Calu3 (cell line): ENCODE measurements at places on chromosomes 13 and 19. TPM values are rescaled to one million over a fixed set of nuclear protein-coding genes. Genes with fewer than 3 reads are reported as not detected.

Gene ZNF98
- not detected in 2 replicates for total RNA-seq

Gene TRPM4
- 70.0 and 79.9 TPM in 2 replicates for total RNA-seq

Gene CNFN
- total RNA-seq, result 1.6 TPM in 2 replicates

Gene ZNF254
- 14.5 and 17.3 TPM in 2 replicates for total RNA-seq

Gene GFY
- total RNA-seq, result not detected in 2 replicates

Gene SWSAP1
- 1.7 and 2.0 TPM in 2 replicates for total RNA-seq

Gene KLK8
- 0.71 and 0.91 TPM in 2 replicates for total RNA-seq

Gene KISS1R
- total RNA-seq, result not detected in 2 replicates

Gene C19orf67
- total RNA-seq, result not detected in 2 replicates

DNA sequence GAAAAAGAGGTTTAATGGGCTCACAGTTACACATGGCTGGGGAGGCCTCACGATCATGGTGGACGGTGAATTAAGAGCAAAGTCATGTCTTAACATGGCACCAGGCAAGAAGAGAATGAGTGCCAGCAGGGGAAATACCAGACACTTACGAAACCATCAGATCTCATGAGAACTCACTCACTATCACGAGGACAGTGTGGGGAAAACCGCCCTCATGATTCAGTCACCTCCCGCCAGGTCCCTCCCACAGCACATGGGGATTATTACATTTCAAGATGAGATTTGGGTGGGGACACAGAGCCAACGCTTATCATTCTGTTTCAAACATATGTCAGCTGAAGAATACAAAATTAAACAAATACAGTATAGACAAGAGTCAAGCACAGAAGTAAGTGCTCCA is 165.1 kb downstream of the PCCA start:
- no peaks in the 10 kb centered on the region for H3K4me1 ChIP-seq
- H3K27me3 ChIP-seq, result no peaks in the 10 kb centered on the region
- H3K4me3 ChIP-seq, result no peak overlapping the region
- no peak overlapping the region for H3K27ac ChIP-seq

DNA sequence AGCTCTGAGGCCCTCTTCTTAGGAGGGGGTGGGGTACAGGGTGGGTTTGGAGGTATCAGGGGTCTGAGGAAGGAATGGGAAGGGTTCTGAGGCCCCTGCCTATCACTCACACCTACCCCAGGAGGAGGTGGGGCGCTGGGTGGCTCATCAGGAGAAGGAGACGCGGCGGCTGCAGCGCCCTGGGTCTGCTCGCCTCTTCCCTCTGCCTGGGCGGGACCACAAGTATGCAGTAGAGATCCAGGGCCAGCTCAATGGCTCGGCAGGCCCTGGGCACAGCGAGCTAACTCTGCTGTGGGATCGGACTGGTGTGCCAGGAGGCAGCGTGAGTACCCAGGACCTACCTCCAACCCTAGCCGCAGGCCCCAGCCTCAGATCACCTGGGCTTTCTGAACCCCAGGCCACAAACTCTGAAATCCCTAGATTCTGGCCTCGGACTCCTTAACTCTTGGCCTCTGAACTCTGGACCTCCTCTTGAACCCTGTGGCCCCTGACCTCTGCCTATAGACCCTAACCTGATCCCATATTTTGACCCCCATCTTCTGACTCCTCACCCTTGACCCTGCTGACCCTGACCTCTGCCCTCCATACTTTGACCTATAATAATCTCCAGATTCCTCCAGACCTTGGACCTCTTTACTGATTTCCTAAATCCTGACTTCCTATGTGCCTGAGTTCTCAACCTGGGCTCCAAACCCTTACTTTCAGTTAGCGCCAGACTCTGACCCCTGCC is 24.1 kb downstream of the MEGF8 start:
- no peak overlapping the region for H3K27ac ChIP-seq
- no peaks in the 10 kb centered on the region for H3K36me3 ChIP-seq
- H3K27me3 ChIP-seq, result no peaks in the 10 kb centered on the region
- no peaks in the 10 kb centered on the region for H3K4me1 ChIP-seq

DNA sequence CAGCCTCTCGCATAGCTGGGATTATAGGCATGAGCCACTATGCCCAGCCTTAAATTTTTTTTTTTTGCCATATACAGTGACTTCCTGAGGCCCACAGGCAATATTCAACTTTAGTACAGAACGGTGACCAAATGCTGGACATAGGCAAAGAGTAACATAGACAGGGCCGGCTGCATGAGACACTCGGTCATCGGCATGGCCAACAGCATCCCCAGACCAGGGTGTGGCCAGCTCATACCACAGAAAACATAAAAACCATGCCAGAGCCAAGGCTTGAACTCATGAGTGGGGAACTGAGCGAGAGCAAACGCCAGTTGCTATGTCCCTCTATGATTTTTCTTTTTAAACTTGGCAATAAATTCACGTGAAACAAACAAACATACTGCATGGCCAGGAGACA is 17.0 kb downstream of the KANK2 start:
- peaks cover 9% of the 10 kb centered on the region for H3K36me3 ChIP-seq
- no peaks in the 10 kb centered on the region for H3K27me3 ChIP-seq
- H3K4me3 ChIP-seq, result no peak overlapping the region
- H3K27ac ChIP-seq, result no peak overlapping the region
- DNase-seq, result no peak

DNA sequence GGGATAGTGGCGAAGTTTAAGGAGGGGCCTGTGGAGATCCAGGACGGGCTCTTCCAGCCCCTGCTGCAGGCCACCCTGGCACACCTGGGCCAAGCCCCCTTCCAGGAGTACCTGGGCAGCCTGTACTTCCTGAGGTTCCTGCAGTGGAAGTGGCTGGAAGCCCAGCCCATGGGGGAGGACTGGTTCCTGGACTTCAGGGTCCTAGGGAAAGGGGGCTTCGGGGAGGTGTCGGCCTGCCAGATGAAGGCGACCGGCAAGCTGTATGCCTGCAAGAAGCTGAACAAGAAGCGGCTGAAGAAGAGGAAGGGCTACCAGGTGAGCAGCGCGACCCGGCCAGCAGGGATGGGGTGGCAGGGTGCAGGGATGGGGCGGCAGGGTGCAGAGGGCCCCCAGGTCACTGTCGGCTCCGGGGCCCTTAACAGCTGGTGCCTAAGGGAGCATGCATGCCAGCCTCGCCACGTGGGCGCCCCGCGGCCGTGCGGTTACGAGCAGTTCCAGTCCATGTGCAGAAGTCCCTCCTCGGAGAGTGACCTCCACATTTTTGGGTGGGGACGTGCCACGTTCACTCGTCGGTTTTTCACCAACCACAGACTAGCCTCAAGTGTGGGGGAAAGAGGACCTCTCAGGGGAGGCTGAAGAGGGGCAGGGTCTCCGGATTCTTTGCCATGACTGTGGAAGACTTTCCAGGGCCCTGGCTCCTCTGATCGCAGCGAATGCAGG is 912 bp downstream of the GRK1 start:
- no peak for DNase-seq
- H3K36me3 ChIP-seq, result no peaks in the 10 kb centered on the region
- peaks cover 12% of the 10 kb centered on the region for H3K27me3 ChIP-seq
- H3K4me1 ChIP-seq, result no peaks in the 10 kb centered on the region

GRCh38 chr13:48750588-48751383 is 97.1 kb downstream of the CYSLTR2 start:
- no peak overlapping the region for H3K27ac ChIP-seq
- no peak for DNase-seq
- no peaks in the 10 kb centered on the region for H3K27me3 ChIP-seq
- no peaks in the 10 kb centered on the region for H3K36me3 ChIP-seq

- no peak for DNase-seq
- H3K4me3 ChIP-seq, result peak overlapping the region; percentile 65
- no peak overlapping the region for H3K27ac ChIP-seq
- H3K4me1 ChIP-seq, result no peaks in the 10 kb centered on the region
- no peaks in the 10 kb centered on the region for H3K36me3 ChIP-seq
Observed at GRCh38 chr13:49620170-49620621, 8.1 kb upstream of the ARL11 start.

DNA sequence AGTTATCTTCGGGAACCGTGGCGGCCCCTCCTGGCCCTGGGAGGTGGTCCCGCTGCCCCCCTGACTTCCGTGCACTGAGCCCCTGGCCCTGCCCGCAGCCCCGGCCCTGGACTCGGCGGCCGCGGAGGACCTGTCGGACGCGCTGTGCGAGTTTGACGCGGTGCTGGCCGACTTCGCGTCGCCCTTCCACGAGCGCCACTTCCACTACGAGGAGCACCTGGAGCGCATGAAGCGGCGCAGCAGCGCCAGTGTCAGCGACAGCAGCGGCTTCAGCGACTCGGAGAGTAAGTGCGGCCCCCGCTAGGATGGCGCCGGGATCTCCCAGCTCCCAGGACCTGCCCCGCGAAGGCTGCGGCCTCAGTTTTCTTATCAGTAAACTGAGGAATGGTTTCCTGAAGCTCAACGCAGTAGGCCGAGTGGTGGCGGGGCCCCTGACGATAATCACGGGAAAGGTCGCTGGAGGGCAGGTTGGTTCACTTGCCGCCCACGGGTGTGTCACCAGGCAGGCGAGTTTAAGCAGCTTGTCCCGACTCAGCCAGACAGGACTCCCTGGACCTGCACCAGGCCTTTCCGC is 924 bp downstream of the RGCC start:
- H3K4me1 ChIP-seq, result no peaks in the 10 kb centered on the region
- no peaks in the 10 kb centered on the region for H3K27me3 ChIP-seq
- peak; percentile 23 for DNase-seq

DNA sequence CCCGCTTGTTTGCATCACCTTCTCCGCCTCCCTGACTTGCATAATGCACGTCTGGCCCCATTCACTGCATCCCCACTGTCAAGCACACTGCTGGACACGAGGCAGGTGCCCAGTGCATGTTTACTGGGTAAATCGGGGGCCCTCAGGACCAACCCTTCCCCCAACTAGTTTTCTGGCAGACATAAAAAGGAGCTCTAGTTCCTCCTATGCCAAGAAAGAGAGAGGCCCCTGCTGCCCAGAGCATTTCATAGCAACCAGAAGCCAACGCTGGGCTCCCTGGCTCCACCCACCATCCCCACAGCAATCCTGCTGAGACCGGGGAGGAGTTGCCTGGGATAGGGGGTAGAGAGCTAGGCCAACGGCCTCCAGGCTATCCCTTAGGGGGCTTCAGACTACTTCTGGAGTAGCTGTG is 23.2 kb downstream of the ANKRD27 start:
- H3K4me3 ChIP-seq, result no peak overlapping the region
- no peaks in the 10 kb centered on the region for H3K27me3 ChIP-seq
- DNase-seq, result no peak
- no peak overlapping the region for H3K27ac ChIP-seq

GRCh38 chr19:2375353-2376121 is 15.5 kb downstream of the TMPRSS9 start:
- H3K4me1 ChIP-seq, result no peaks in the 10 kb centered on the region
- no peak overlapping the region for H3K4me3 ChIP-seq
- peaks cover 5% of the 10 kb centered on the region for H3K36me3 ChIP-seq
- no peak for DNase-seq
- peaks cover 13% of the 10 kb centered on the region for H3K27me3 ChIP-seq
- no peak overlapping the region for H3K27ac ChIP-seq

DNA sequence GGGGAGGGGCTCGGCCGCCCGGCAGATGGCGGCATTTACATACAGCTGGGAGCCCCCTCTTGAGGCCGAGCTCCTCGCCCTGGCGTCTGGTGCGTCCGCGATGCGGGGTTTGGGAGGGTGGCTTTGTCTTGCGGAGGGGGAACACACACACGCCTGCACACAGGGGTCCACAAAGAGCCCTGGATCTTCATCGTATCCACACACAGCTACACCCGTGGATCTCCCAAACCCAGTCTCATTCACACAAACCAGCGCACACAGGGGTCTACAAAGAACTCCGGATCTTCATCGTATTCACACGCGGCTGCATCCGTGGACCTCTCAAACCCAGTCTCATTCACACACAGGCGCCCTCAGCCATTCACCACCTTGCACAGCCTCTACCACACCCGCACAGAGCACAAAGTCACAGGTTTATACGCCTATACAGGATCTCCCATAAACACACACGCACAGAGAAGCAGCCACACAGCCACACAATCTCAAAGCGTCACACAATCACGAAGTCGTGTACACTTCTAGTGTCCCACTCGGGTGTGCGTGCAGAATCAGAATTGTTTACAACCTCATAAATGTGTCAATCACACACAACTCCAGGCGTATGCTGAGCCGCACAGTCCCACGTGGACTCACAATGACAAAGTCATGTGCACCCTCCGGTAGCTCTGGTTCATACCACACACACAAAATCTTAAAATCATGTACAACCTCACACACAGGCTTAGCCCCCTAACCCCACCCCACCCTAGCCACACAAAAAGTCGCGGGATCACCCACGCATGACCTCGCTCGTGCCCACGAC is 550 bp upstream of the DLL3 start:
- H3K4me1 ChIP-seq, result peaks cover 22% of the 10 kb centered on the region
- H3K4me3 ChIP-seq, result peak overlapping the region; percentile 58
- peaks cover 69% of the 10 kb centered on the region for H3K27me3 ChIP-seq
- DNase-seq, result peak; percentile 65

GRCh38 chr19:29962793-29963192 is 20.8 kb downstream of the URI1 start:
- no peak overlapping the region for H3K27ac ChIP-seq
- no peaks in the 10 kb centered on the region for H3K27me3 ChIP-seq
- no peaks in the 10 kb centered on the region for H3K36me3 ChIP-seq
- DNase-seq, result no peak

- H3K4me1 ChIP-seq, result no peaks in the 10 kb centered on the region
- no peaks in the 10 kb centered on the region for H3K36me3 ChIP-seq
- H3K27me3 ChIP-seq, result no peaks in the 10 kb centered on the region
- H3K4me3 ChIP-seq, result no peak overlapping the region
- no peak for DNase-seq
Observed at GRCh38 chr13:26660185-26660584, 100.4 kb downstream of the GPR12 start.

GRCh38 chr13:44218501-44219240 is 155.0 kb upstream of the SERP2 start:
- DNase-seq, result no peak
- H3K4me3 ChIP-seq, result no peak overlapping the region
- no peaks in the 10 kb centered on the region for H3K27me3 ChIP-seq
- no peak overlapping the region for H3K27ac ChIP-seq
